ENCODE measurements at places on chromosomes 16 and 17.
A peak's percentile ranks its signal among the peaks of the same experiment; 100 is the strongest.

GRCh38 chr16:10741844-10742243 is 1.8 kb upstream of the NUBP1 start:
- DNase-seq: no peak

DNA sequence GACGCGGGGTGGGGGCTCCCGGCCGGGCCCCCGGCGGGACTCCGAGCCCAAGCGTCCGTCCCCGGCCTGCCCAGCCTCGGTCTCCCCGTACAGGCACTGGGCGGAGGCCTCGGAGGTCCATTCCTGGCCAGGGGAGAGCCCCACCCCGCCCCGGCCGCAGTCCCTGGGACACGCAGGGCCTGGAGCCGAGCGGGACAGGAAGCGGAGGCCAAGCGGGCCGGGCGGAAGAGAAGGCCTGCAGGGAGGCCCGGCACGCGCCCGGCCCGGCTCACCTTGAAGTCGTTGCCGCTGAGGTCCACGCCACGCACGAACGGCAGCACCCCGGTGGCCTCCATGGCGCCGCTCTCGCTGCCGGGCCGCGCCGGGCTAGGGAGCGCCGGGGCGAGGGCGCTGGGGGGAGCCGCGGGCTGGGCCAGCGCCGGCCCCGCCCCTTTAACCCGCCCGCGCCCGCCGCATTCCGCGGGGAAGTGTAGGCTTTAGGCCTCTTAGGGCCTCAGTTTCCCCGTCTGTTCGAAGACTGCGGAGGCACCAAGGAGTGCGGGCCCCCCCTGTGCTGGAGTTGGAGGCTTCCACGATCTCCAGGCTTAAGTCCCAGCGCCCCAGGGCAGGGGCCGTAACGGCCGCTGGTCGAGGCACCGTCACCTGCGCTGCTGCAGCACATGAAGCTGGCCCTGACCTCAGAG is at the start of gene FLII:
FLII (minus strand) TSS at position 383 of the 683 bp plus-strand sequence; CDS start at position 335, 48 bp downstream.
- peak; percentile 47 for DNase-seq

DNA sequence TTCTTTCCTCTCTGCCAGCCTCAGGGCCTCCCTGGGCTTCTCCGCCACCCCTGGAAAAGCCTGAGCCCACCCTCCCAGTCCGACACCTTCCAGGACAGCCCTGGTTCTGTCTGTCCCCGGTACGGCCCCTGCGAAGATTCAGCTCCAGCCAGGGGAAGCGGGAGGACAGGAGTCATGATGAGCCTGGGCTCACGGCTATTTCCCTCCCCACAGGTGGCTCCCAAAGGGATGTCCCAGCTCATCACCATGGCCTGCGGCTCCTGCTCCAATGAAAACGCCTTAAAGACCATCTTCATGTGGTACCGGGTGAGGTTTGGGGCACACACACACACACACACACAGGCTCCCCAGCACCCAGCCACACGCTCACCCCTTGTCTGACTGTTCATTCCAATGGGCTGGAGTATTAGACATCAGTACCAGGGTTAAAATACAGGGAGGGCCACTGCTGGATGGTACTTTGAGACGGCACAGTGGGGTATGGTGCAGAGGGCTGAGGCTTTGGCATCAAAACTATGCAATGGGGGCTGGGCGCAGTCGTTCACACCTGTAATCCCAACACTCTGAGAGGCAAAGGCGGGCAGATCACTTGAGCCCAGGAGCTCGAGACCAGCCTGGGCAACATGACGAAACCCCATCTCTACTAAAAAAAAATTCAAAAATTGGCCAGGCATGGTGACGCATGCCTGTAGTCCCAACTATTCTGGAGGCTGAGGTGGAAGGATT is 32.8 kb downstream of the TMEM186 start:
- no peak for DNase-seq

- DNase-seq: no peak
These were observed 1.0 kb downstream of the TLE7 start for GRCh38 chr16:71440669-71441347.

- no peak for DNase-seq
These were observed 6.7 kb downstream of the NDUFAF8 start for GRCh38 chr17:81245665-81246342.
